ENCODE measurements at places on chromosomes 11 and 22.

DNA sequence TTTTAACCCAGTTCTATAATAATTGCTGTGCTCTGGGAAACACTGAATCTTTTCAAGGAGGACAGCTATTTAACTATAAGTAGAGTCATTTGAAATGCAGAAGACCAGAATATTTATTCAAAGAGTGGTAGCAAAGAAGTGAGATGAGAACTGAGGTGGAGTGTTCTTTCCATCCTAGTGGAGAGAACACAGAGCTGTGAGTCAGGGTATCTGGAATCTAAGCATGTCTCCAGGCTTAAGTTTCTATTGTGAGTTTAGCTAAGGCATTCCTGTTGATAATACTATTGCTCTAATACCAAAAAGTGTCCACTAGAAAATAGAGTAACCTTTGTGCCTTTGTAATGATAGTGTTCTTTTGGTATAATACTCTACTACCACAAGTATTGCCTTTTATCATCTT, 32.4 kb downstream of the JAM3 start:
- no peak for DNase-seq

DNA sequence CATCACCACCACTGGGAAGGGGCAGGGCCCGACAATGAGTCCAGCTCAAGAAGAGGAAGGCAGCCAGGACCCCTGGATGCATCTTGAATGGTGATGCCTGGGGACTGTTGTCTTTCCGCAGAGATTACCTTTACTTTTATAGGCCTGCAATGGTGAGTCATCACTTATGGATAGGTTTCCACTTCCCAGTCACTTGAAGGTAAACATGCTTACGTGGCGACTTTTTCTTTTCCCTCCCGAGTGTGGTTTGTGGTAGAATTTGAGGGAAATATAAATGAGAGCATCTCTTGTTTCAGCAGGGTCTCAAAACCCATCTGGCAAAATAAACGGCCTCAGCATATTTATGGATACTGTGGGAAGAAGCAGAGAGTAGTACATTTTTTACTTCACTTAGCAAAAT, at the start of gene MMP13:
MMP13 (minus strand) TSS at position 109 of the 400 bp plus-strand sequence; CDS start at position 82, 27 bp downstream.
- DNase-seq, result no peak

- DNase-seq, result no peak
Measured at GRCh38 chr11:68282141-68282860, 10.5 kb upstream of the C11orf24 start.

- no peak for DNase-seq
Measured at GRCh38 chr11:1295591-1295990, 13.8 kb downstream of the TOLLIP start.

Measured in stimulated activated CD4-positive, alpha-beta T cell treated with anti-CD3 and anti-CD28 coated beads, TNF-alpha, amount 100 ng/mL, for 24 hours (primary cell).